ENCODE measurements at places on chromosomes 3 and 15. TPM values are rescaled to one million over a fixed set of nuclear protein-coding genes. Genes with fewer than 3 reads are reported as not detected.

DNA sequence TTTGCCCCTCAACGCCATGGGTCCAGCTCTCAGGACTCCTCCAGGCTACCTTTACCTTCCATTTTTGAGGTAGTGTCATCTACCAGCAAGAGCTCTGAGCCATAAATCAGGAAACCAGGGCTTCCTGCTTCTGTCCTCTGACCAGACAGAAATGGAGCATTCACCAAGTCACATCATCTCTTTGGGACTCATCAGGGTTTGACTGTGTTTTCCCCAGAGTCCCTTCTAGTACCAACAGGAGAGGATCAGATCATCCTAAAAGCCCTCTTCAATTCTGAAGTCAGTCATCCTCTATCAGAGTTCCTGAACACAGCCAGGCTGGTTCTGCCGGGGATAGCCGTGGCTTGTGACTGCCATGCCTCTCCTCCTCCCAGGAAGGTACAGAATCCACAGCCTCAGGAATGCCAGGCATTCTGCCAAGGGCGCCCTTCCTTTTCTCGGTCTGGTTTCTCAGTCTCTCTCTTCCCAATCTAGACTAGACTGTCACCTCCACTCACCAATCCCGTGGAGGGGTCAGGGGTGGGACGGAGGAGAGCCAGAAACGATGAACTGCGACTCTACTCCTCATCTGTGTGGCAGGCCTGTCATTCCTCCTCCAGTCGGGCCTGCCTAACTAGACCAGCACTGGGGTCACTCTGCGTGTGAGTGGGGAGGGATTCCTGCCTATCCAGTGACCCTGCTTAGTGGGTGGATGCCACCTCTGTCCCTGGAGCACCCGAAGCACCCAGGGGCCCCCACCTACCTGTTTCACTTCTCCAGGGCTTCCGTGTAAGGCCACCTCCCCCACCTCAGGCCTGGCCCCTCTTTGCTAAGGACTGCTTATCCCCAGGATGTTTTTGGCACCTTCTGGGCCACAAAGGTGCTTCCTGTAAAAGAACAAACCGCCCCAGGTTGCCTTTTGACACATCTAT is 30.9 kb downstream of the CCNL1 start:
- peak overlapping the region; percentile 80 for H3K27ac ChIP-seq
- peaks cover 59% of the 10 kb centered on the region for H3K4me1 ChIP-seq
- no peaks in the 10 kb centered on the region for H3K36me3 ChIP-seq
- no peak for DNase-seq
- H3K27me3 ChIP-seq, result no peaks in the 10 kb centered on the region

DNA sequence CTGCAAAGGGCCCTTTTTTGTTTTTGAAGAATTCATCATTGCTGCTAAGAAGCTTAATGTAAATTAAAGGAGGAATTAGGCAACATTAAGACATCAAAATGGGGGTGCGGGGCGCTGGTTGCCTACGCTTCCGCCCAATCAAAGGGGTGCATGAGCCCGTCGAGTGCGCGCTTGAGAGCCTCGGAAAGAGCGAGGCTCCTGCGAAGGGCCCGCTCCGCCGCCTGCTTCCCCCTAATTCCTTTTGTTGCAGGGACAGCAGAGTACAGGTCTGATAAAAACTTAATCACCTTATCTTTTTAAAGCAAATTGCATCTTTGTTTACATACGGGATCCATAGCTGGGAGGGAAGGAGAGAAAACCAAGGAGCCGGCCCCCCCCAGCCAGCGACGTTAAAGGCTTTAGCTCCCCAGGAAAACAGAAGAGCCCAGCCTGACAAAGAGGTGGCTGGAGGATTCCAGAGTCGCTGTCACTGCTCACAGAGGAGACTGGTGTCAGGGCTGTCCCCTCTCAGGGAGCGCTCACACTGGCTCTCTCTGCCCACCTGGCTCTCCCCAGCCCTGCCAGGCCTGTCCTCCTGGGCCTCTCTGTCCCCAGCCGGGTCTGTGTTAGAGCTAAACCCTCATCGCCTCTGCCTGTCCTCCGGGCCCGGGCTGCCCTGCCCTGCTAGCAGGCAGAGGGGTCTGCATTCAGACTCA is 67.3 kb downstream of the DNAJB8 start:
- H3K27me3 ChIP-seq, result no peaks in the 10 kb centered on the region
- no peak overlapping the region for H3K27ac ChIP-seq
- DNase-seq, result no peak
- H3K4me3 ChIP-seq, result no peak overlapping the region

DNA sequence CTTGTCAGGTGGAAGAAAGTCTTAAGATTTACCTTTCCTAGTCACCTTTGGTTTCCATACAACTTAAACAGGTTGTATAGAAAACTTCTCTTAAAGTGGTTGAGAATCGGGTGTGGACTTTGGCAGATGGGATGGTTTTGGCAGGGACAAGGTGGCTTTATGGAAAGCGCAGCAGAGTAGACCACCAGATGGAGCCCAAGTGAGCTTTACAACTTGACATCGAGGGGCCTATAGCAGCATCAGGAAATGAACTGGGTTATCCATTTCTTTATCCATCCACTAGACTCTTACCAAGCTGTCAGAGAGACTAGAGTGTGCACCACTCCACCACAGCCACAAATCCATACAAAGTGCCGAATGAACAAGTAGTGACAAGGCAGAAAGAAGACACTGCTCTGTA is 85.3 kb upstream of the MBNL1 start:
- H3K36me3 ChIP-seq, result no peaks in the 10 kb centered on the region
- H3K4me3 ChIP-seq, result no peak overlapping the region
- peaks cover 34% of the 10 kb centered on the region for H3K4me1 ChIP-seq
- peak; percentile 60 for DNase-seq
- H3K27me3 ChIP-seq, result no peaks in the 10 kb centered on the region
- no peak overlapping the region for H3K27ac ChIP-seq

GRCh38 chr3:57694146-57694545 is 1.3 kb upstream of the DENND6A start:
- H3K4me1 ChIP-seq, result peaks cover 21% of the 10 kb centered on the region
- no peak overlapping the region for H3K4me3 ChIP-seq
- H3K27me3 ChIP-seq, result no peaks in the 10 kb centered on the region
- H3K36me3 ChIP-seq, result no peaks in the 10 kb centered on the region
- no peak overlapping the region for H3K27ac ChIP-seq

DNA sequence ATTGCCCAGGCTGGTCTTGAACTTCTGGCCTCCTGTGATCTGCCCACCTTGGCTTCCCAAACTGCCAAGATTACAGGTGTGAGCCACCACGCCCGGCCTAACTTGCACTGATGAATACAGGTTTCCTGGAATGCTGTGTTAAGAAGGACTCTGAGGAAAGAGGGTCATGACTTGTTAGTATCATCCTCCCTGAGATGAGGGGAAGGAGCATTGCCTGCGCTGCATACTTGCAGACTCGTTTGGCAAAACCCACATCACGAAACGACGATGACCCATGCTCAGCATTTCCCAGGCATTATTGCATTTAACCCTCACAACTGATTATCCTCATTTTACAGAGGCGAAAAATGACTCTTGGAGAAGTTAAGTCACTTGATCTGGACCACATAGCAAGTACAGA is 18.9 kb downstream of the COLQ start:
- no peaks in the 10 kb centered on the region for H3K36me3 ChIP-seq
- H3K4me3 ChIP-seq, result no peak overlapping the region
- H3K4me1 ChIP-seq, result no peaks in the 10 kb centered on the region
- no peaks in the 10 kb centered on the region for H3K27me3 ChIP-seq
- H3K27ac ChIP-seq, result no peak overlapping the region

DNA sequence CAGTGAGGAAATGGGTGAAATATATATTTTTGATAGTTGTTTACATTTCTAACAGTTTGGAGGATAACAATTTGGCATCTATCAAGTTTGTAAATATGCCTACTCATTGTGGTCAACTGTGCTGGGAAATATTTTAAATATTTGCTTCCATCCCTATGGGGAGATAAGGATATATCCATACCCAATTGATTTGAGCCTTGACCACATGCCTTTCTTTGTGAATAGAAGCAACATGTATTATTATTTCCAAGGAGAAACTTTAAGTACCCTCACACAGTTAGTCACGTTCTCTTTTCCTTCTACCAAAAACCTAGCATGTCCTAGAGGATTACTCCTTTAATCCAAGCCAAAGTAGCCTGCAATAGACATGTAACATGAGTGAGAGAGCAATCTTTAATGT is 245.4 kb upstream of the CBLB start:
- no peak overlapping the region for H3K27ac ChIP-seq
- no peak overlapping the region for H3K4me3 ChIP-seq
- H3K4me1 ChIP-seq, result peaks cover 6% of the 10 kb centered on the region
- no peaks in the 10 kb centered on the region for H3K27me3 ChIP-seq
- no peaks in the 10 kb centered on the region for H3K36me3 ChIP-seq
- DNase-seq, result no peak

GRCh38 chr15:66760968-66761725 is 59.1 kb downstream of the SMAD6 start:
- H3K4me3 ChIP-seq, result no peak overlapping the region
- DNase-seq, result no peak
- H3K27ac ChIP-seq, result no peak overlapping the region
- H3K4me1 ChIP-seq, result no peaks in the 10 kb centered on the region
- no peaks in the 10 kb centered on the region for H3K27me3 ChIP-seq
- no peaks in the 10 kb centered on the region for H3K36me3 ChIP-seq

DNA sequence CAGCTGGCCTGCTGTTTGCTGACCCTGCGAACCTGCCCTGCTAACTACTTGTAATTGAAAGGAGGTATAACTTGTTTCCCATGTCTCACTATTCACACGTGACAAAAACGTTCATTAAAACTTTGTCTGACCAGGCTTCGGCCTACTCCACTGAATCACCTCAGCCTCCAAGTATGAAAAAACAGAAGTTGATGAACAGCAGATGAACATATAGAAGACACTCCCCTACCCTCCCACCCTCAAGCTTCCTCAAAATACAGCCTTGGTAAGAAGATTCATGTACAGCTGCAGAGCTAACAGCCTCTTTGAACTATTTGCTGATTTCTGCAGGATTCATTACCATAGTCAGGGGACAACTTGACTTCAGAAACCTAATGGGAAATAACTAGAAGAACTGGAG is 10.7 kb downstream of the RBM15B start:
- H3K27me3 ChIP-seq, result no peaks in the 10 kb centered on the region
- no peak for DNase-seq
- peaks cover 17% of the 10 kb centered on the region for H3K4me1 ChIP-seq
- no peak overlapping the region for H3K4me3 ChIP-seq
- peaks cover 56% of the 10 kb centered on the region for H3K36me3 ChIP-seq

GRCh38 chr3:19075037-19075436 is 73.3 kb upstream of the KCNH8 start:
- no peak overlapping the region for H3K27ac ChIP-seq
- no peaks in the 10 kb centered on the region for H3K4me1 ChIP-seq
- H3K4me3 ChIP-seq, result no peak overlapping the region
- DNase-seq, result no peak
- H3K36me3 ChIP-seq, result no peaks in the 10 kb centered on the region
- no peaks in the 10 kb centered on the region for H3K27me3 ChIP-seq

- peaks cover 66% of the 10 kb centered on the region for H3K4me1 ChIP-seq
- H3K27ac ChIP-seq, result peak overlapping the region; percentile 88
- H3K36me3 ChIP-seq, result no peaks in the 10 kb centered on the region
- H3K4me3 ChIP-seq, result peak overlapping the region; percentile 76
- H3K27me3 ChIP-seq, result no peaks in the 10 kb centered on the region
Measured at GRCh38 chr3:50617911-50618481, 1.0 kb downstream of the MAPKAPK3 start.

DNA sequence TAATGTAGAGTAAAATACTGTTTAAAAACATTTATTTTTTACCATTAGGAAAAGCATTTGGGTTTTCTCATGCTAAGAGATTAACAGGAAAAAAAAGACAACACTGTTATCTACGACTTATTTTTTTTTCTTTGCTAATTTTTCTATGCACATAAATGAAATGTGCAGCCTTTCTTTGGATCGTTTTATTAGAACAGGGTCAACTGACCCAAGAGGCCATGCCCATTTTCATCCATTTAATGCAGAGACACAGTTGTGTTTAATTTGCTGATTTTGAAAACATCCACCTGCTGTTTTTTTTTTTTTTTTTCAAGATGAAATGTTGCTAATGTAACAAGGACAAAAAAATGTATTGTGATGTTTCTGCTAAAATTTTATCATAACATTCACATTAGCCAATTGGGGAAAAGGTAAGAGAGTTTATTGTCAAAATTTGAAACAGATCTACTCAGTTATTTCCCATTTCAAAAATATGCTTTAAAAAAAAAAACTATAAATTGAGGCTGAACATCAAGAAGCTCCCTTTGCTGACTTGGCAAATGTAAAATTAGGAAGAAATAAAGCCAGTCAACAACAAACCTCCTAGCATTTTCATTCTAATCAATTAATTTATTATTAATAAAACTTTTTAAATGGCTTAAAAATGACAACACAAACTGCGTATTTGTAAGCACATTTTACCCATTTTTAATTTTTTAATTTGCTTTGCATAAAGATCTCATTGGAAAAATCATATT is 485.2 kb downstream of the ROBO2 start:
- H3K4me3 ChIP-seq, result no peak overlapping the region
- H3K27me3 ChIP-seq, result no peaks in the 10 kb centered on the region
- no peaks in the 10 kb centered on the region for H3K4me1 ChIP-seq
- H3K36me3 ChIP-seq, result no peaks in the 10 kb centered on the region
- no peak for DNase-seq

- H3K4me1 ChIP-seq, result no peaks in the 10 kb centered on the region
- no peak overlapping the region for H3K4me3 ChIP-seq
- no peak overlapping the region for H3K27ac ChIP-seq
- no peak for DNase-seq
- no peaks in the 10 kb centered on the region for H3K36me3 ChIP-seq
- H3K27me3 ChIP-seq, result no peaks in the 10 kb centered on the region
Measured at GRCh38 chr3:123256256-123256655, 54.5 kb downstream of the SEC22A start.

DNA sequence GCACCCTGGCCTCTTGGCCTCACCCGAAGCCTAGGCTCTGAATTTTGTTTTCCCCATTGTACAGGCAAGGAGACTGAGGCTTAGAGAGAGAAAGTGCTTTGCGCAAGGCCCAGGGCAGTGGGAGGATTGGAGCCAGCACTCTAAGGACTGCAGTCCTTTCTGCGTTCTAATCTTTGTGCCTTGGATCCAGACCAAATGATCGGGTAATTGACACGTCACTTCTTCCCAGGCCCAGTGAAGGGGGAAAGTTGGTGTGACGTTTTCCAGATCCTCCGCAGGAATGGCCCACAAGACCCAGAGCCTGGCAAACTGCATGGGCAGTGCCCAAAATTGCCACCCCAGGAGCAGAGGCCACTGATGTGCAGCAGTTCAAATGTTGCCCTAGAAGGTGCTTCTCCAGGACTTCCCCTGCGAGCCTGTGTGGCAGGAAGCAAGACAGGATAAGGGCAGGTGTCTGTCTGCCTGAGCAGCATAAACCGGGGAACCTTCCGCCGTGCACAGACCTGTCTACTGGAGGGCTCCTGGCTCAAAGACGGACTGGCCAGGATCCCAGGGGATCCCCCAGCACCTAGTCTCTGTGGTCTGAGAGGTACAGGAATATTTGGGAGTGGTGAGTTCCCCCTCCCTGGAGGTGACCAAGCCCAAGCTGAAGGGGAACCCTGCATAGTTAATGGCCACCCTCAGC is 194.5 kb upstream of the TLE3 start:
- no peak overlapping the region for H3K27ac ChIP-seq
- no peaks in the 10 kb centered on the region for H3K27me3 ChIP-seq
- DNase-seq, result no peak
- no peak overlapping the region for H3K4me3 ChIP-seq
- no peaks in the 10 kb centered on the region for H3K4me1 ChIP-seq

Gene DNASE1L3
- total RNA-seq, result not detected

Gene LIPC
- total RNA-seq, result 0.83 TPM

Gene AMIGO3
- total RNA-seq, result not detected

Gene RAB43
- total RNA-seq, result 72.8 TPM

Gene MINAR1
- 0.34 TPM for total RNA-seq

Gene SAMMSON
- total RNA-seq, result not detected

Gene GOLGA8J
- total RNA-seq, result not detected

Gene KBTBD12
- not detected for total RNA-seq

Gene TMEM41A
- total RNA-seq, result 30.5 TPM

Gene CLDN1
- total RNA-seq, result 0.08 TPM

Gene PRSS50
- total RNA-seq, result not detected

Gene MESP2
- total RNA-seq, result not detected

All from naive thymus-derived CD4-positive, alpha-beta T cell (primary cell).